ENCODE measurements at places on chromosomes 11 and 22. TPM values are rescaled to one million over a fixed set of nuclear protein-coding genes. Genes with fewer than 3 reads are reported as not detected.
A peak's percentile ranks its signal among the peaks of the same experiment; 100 is the strongest.

The MTNR1B gene
- total RNA-seq, result not detected

The PLEKHA7 gene
- total RNA-seq, result not detected

The TSSK2 gene
- total RNA-seq, result not detected

The LMNTD2 gene
- 0.22 TPM for total RNA-seq

The SLC35F2 gene
- 12.9 TPM for total RNA-seq

The APOL5 gene
- not detected for total RNA-seq

The RIMBP3C gene
- total RNA-seq, result 0.22 TPM

The RNH1 gene
- 751 TPM for total RNA-seq

The RIBC2 gene
- total RNA-seq, result 0.25 TPM

- DNase-seq, result no peak
Measured at GRCh38 chr11:79960461-79960860, 519.6 kb upstream of the TENM4 start.

- DNase-seq, result peak; percentile 62
Measured at GRCh38 chr22:38570779-38571364, 889 bp upstream of the DMC1 start.

- DNase-seq, result peak; percentile 82
Measured at GRCh38 chr22:29716814-29717545, 2.8 kb upstream of the CABP7 start.

GRCh38 chr11:104531894-104532293, 366.4 kb downstream of the CASP12 start:
- no peak for DNase-seq

GRCh38 chr22:19103880-19104821, 18.1 kb downstream of the DGCR2 start:
- DNase-seq, result peak; percentile 26

GRCh38 chr11:38131535-38131934, 1533.5 kb upstream of the RAG2 start:
- no peak for DNase-seq

- DNase-seq, result no peak
Measured at GRCh38 chr11:91178366-91178765, 955.5 kb upstream of the CHORDC1 start.

DNA sequence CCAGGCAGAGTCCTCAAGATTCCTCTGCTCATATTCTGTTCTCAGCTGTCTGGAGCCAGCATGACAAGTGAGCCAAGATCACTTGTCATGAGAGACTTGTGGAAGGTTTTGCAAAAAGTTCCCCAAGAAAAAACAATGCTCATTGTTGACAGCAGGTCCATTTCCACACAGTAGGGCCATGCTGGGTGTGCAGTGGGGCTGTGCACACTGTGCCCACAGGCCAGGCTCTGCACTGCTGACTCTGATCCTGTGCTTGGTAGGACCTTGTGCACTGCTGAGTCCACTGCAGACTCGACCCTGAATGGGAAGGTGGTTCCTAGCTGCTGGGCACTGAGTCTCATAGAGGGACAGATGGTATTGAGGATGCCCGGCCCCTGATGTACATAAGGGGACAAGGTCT, 33.9 kb upstream of the IGLL5 start:
- DNase-seq, result no peak

All from GM23248 (cell line).